ENCODE measurements at places on chromosomes 2 and 18.

GRCh38 chr2:26752656-26753055 lies 11.4 kb upstream of the SLC35F6 start:
- DNase-seq = no peak

DNA sequence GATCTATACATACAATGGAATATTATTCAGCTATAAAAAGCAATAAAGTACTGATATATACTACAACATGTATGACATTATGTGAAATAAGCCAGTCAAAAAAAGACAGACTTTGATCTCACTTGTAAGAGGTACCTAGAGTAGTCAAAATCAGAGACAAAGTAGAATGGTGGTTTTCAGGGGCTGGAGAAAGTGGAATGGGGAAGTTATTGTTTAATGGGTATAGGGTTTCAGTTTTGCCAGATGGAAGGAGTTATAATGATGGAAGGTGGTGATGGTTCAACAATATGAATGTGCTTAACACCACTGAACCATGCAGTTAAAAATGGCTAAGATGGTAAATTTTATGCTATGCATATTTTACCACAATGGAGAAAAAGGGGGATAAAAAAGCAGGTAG lies 6.3 kb downstream of the COBLL1 start:
- DNase-seq = no peak

DNA sequence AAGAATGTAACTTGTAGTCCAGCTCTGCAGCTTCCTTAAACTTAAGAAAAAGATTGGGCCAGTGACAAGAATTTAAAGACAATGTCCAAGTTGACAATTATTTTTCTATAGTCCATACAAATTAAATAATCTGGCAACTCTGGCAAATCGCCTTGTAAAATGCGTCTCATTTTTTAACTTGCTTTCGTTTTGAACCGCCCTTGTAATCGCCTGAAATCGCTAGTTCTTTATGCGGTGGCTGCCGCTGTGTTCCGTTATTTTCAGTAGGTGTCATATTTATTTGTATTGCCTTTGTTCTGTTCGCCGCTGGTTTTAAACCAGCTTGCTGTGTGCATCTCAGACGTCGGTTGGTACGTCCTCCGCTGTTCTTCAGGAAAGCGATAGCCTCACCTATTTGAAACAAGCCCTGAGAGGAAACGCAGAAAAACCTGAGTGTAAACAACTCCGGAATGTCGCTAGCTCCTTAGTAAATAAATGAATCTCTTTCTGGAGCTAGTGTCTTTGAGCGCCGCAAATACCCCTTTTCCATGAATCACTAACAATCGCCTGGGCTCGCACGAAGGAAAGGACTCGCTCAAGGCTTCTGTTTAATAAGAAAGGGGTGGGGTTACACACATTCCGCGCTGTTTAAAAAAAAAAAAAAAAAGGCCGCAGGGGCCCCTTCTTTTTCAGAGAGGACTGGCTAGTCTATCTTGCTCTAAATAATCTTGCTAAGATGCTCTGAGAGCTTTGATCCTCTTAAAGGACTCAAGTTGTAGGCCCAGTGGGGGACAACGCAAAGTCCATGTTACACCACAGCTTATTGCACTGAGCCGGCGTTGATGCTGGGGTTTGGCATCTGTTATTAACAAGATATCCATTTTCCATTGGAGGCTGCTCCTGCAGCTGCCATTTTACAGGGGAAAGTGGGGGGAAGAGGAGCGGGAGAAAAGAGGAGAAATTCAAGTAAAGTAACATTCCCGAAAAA lies 3.0 kb downstream of the HOXD8 start:
- no peak for DNase-seq

GRCh38 chr18:10308154-10308553 lies 146.3 kb upstream of the APCDD1 start:
- no peak for DNase-seq

DNA sequence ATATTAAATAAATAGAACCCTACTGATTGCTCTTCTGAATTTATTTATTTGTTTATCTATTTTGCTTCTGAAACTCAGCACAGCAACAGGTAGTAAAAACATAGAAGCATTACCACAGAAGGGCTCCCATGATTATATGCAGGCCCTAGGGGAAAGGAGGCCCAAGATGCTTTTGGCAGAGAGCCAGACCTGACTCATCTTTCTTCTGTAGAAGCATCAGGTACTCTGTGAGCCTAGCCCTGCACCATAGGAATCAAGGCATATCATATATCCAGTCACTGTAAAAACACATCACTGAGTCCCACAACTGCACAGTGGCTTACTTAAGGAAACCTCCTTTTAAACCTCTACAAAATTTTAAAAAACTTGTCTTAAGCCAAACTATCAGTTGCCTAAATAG lies 1.8 kb downstream of the SCN9A start:
- DNase-seq = no peak

DNA sequence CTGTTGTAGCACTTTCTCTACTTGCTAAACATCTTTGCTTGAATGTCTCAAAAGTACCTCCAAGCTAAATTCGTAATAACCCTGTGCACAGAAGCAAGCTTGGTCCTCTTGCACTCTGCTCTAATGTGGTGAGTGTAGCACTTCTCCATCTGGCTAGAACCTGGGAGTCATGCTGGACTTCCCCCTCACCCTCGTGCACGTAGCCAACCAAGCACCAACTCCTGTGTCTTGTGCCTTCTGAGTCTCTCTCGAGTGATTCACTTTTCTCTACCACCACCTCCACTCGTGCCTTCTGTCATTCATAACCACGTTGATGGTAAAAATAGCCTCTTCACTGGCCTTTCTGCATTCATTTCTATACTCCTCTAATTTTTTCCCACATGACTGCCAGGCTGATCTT lies 91.9 kb upstream of the KCNE4 start:
- no peak for DNase-seq

DNA sequence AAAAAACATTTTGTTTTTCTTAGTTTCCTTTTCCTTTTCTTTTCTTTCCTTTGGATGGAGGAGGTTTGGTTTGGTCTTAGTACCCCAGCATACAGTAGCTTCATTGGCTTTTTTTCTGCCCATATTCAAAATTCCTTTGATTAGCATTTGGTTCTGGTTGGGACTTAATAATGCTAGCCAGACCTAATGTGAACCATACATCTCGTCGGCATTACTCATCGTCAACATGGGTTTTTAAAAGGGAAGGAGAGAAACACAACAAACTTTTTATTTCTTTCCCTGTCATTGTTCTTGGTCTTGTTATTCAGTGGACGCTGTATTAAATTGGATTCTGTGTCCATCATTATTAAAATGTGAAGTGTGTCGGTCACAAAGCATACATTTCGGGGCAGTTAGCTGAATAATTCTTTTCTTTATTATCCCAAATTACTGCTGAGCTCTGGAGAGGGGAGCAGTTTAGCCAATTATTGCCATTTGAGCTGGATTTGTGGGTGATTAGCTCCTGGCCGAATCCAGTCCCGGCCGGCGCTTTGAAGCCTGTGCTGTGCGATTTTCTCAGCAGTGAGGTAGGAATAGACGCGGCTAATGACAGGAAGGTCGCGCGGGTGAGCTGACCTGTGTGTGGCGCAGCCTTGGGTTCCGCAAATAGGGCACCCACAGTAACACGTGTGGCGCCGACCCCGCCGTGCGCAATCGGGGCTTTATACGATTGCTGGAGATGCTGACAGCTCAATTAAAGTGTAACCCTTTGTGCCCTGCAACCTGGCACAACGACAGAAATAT lies 303.3 kb downstream of the GBX2 start:
- DNase-seq = no peak

DNA sequence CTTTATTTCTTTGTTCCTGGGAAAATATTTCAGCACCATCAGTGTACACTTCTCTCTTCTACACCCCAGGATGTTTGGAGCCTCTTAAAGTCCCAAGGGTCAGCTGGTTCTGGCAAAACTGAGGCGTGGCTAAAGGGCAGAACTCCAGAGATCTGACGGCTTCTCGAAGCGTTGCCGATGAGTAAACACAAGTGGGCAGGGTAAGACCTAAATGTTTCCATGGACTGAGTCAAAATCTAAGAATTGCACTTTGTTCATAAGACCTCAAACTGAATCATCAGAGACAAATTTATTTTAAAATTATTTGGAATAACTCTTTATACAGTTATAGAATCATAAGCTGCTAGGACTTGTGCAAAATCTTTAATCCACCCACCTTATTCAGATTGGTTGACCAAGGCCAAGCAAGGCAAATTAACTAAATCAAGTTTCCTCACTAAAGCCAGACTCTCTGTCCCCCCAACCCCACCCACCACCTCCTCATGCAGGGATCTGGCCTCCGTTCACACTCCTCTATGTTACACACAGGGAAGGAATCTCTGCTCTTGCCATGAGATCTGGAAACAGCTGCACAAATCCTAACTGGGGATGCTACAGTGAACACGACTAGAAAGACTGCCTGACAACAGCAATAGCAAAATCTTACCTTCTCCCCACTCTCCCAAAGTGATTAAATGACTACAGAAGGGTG lies 342.6 kb upstream of the KLHL29 start:
- no peak for DNase-seq

DNA sequence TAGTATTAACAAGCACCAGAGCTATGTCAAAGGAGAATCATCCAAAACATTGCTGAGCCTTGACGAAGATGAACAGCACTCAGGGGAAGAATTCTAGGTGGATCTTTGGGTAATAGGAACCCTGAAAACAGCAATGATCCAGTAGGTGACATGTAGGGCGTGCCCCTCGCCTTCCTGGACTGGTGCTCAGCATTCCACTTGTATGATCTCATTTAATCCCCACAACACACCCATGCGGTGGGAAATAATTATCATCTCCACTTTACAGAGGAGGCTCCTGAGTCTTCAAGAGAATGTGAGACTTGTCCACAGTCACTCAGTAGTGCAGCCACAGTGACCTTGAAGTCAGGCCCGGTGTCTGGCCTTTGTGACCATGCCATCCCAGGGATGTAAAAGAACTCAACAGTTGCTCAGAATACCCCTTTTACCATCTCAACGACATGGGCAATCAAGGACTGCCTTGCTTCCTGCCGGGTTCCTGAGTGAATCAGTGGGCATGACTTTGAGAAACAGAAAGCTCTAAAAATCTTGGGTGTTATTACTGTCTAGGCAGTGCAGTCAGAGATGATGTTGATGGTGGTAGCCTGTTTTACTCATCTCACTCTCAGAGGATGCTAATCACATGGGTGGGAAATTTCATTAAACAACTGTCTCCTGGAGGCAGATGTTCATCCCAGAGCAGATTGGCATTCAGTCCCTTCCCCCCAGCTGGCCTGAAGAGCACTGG lies 161.6 kb downstream of the BCL11A start:
- DNase-seq = no peak

GRCh38 chr2:239261356-239261755 lies 139.5 kb downstream of the HDAC4 start:
- no peak for DNase-seq

DNA sequence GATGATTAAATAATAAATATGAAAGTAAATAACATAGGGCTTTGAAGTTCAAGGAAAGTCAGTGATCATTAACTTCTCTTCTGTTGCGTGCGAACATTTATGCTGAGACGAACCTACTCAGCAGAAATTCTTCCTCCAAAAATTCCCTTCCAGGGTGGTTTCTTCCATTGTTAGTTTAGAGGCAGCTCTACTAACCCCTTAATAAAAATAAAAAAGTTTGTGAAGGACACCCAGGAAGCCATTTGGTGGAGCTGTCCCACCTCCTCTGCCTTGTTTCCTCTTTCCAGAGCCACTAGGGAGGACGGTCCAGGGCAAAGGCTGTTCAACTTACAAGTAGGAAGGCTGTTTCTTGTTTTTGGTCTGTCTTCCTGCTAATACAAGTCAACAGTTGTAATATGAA lies 2.1 kb upstream of the SMAD2 start:
- DNase-seq = no peak

Measured in stimulated activated CD8-positive, alpha-beta memory T cell treated with anti-CD3 and anti-CD28 coated beads, Interleukin-7, amount 100 ng/mL, for 48 hours (primary cell).